ENCODE measurements at places on chromosomes 16 and 17. TPM values are rescaled to one million over a fixed set of nuclear protein-coding genes. Genes with fewer than 3 reads are reported as not detected.

The PRKCB gene
- 51.6 TPM for total RNA-seq

The KRTAP2-3 gene
- not detected for total RNA-seq

The SLC16A5 gene
- total RNA-seq, result not detected

The C16orf96 gene
- 0.27 TPM for total RNA-seq

The OXLD1 gene
- total RNA-seq, result 116 TPM

The CACNG1 gene
- not detected for total RNA-seq

The APOH gene
- total RNA-seq, result not detected

The USP43 gene
- 1.3 TPM for total RNA-seq

The ADAD2 gene
- not detected for total RNA-seq

The BEAN1 gene
- 0.13 TPM for total RNA-seq

The NTN3 gene
- 1.5 TPM for total RNA-seq

The PLA2G10 gene
- not detected for total RNA-seq

The ZFP90 gene
- total RNA-seq, result 27.0 TPM

The C17orf78 gene
- not detected for total RNA-seq

The EVI2B gene
- 71.0 TPM for total RNA-seq

The ZNF750 gene
- total RNA-seq, result not detected

The MPDU1 gene
- total RNA-seq, result 26.1 TPM

The CNEP1R1 gene
- 24.1 TPM for total RNA-seq

The NTN1 gene
- total RNA-seq, result not detected

The DERL2 gene
- total RNA-seq, result 56.9 TPM

The LITAFD gene
- total RNA-seq, result not detected

The SYNGR3 gene
- 12.0 TPM for total RNA-seq

The CRYBA1 gene
- total RNA-seq, result not detected

The ARL5C gene
- total RNA-seq, result 0.68 TPM

The PYY gene
- total RNA-seq, result not detected

The KRTAP9-2 gene
- total RNA-seq, result not detected

The ZNF213 gene
- 8.5 TPM for total RNA-seq

The EFNB3 gene
- 0.15 TPM for total RNA-seq

The SCIMP gene
- total RNA-seq, result 0.72 TPM

The CEMP1 gene
- 0.55 TPM for total RNA-seq

The KREMEN2 gene
- not detected for total RNA-seq

The TMED6 gene
- 1.2 TPM for total RNA-seq

The RAP1GAP2 gene
- total RNA-seq, result 28.2 TPM

The ZNF287 gene
- total RNA-seq, result 9.1 TPM

The C17orf113 gene
- not detected for total RNA-seq

The EME1 gene
- 38.2 TPM for total RNA-seq

The GLP2R gene
- not detected for total RNA-seq

The RNF40 gene
- total RNA-seq, result 120 TPM

The TBC1D3D gene
- total RNA-seq, result 0.63 TPM

The KCNH4 gene
- not detected for total RNA-seq

The ZSCAN10 gene
- total RNA-seq, result 0.49 TPM

Data from OCI-LY7 (cell line).